ENCODE measurements at places on chromosomes 7 and 10.

- no peak for DNase-seq
Measured at GRCh38 chr10:118628397-118628796, 32.9 kb upstream of the PRLHR start.

- DNase-seq, result no peak
Measured at GRCh38 chr7:36379831-36380504, 9.7 kb upstream of the ANLN start.

GRCh38 chr10:92350411-92350810 lies 59.4 kb downstream of the MARCHF5 start:
- DNase-seq, result no peak

- no peak for DNase-seq
Measured at GRCh38 chr7:135386181-135386580, 123.7 kb downstream of the CNOT4 start.

DNA sequence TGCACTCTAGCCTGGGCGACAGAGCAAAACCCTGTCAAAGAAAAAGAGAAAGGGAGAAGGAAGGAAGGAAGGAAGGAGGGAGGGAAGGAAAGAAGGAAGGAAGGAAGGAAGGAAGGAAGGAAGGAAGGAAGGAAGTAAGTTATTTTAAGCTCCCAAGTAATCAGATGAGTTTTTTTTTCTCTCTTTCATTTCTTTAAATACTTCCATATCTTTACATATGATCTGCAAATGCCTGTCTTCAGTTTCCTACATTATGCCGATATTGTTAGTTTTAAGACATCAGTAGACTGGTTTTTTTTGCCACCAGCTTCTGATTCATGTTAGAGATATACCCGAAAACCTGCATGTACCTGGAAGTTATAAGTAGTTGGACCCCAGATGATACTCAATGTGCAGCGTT lies 172.6 kb upstream of the FZD1 start:
- no peak for DNase-seq

GRCh38 chr10:58268454-58268945 lies 462 bp upstream of the CISD1 start:
- no peak for DNase-seq

DNA sequence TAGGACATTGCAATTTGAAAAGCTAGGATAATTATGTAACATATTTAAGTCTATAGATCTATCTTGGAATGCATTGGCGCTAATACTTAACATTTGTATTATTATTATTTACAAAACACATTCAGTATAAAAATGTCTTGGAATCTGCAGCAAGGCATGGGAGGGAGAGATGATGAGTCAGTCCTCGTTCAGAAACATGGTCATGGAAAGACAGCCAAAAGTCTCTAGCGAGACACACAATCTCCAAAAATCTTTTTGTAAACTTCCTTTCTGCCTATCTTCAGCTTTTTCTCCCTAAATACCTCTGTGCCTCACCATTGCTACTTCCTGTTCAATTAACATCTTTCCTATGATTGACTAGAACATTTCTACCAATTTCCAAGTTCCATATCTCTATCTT lies 188.4 kb upstream of the CACNA2D1 start:
- no peak for DNase-seq

- no peak for DNase-seq
Measured at GRCh38 chr7:120864141-120864900, 6.4 kb upstream of the TSPAN12 start.

DNA sequence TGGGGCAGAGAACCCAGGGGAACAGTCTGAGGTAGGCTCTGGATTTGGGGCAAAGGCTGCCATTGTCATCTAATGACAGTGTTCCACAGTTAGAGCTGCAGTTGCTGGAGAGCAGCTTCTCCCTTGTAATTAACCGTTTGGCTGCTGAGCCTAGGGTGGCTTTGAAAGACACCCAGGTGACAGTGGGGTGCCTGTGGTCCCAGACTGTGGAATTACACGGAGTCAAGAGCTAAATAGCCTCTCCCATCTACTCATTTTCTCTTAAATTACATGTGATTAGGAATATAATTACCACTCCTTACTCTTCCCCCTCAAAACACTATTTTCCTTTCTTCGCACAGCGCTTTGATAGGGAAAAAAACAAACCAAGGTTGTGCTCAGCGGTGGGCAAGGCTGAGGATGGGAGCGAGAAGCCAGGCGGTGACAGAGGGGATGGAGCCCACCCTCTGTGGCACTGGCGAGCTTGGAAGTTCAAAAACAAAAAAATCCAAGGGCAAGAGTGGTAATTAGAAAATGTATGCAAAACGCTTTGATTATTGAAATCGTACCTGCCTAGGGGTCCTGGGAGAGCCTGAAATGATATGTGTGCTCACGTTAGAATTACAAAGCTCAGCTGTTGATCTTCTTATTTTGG lies 44.1 kb downstream of the BAMBI start:
- no peak for DNase-seq

GRCh38 chr10:3865565-3865964 lies 80.6 kb upstream of the KLF6 start:
- no peak for DNase-seq

GRCh38 chr7:79386688-79387422 lies 66.6 kb downstream of the MAGI2 start:
- DNase-seq, result no peak

GRCh38 chr7:27031289-27032172 lies 64.3 kb downstream of the HOXA1 start:
- no peak for DNase-seq

- no peak for DNase-seq
Measured at GRCh38 chr7:24936121-24936824, 43.7 kb downstream of the OSBPL3 start.

- no peak for DNase-seq
Measured at GRCh38 chr10:73366381-73367298, 8.0 kb upstream of the CFAP70 start.

- DNase-seq, result no peak
Measured at GRCh38 chr10:88187472-88187871, 324.0 kb downstream of the PTEN start.

DNA sequence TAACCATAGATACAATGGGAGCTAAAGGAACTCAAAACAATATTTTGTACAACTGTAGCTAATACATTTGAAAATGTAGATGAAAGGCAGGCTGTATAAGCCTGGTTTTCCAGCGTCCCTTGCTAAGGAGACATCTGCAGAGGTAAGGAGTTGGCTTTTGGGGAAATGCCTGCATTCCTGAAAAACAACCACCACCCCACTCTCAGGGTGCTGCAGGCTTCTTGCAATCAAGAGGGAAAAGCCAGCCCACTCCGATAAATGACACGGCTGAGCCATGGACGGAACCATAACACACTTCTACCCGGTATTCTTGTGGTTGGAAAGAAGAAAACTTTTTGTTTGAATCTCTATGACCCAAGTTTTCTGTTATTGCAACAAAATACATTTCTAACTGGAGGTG lies 200.3 kb downstream of the TEX36 start:
- DNase-seq, result no peak

GRCh38 chr7:32670110-32671025 lies 175.1 kb downstream of the AVL9 start:
- DNase-seq, result no peak

DNA sequence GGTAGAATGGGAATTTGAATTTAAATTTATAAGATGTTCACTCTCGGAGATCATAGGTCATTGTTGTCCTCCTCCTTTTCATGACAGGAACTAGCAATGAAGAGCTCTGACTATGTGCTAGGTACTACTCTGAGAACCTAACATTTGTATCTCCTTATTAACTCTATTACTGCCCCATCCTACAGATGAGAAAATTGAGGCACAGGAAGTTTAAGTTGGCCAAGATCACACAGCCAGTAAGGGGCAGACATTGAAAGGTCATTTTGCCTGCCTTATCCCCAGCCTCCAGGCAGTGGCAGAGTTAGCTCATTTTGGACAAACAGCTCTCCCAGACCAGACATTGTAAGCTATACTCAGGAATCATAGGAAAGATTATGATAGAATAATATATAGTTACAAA lies 6.0 kb downstream of the SRGN start:
- no peak for DNase-seq

- DNase-seq, result no peak
Measured at GRCh38 chr10:49131507-49132361, 2.1 kb downstream of the FAM170B start.

- DNase-seq, result no peak
Measured at GRCh38 chr10:93383562-93383981, 98.6 kb downstream of the MYOF start.

- no peak for DNase-seq
Measured at GRCh38 chr10:2589196-2589595, 478.2 kb upstream of the PFKP start.

- DNase-seq, result no peak
Measured at GRCh38 chr7:139035586-139036353, at the start of gene ZC3HAV1L. Gene ZC3HAV1L (minus strand): TSS chr7:139036042. CDS start chr7:139036017, 25 bp downstream.

DNA sequence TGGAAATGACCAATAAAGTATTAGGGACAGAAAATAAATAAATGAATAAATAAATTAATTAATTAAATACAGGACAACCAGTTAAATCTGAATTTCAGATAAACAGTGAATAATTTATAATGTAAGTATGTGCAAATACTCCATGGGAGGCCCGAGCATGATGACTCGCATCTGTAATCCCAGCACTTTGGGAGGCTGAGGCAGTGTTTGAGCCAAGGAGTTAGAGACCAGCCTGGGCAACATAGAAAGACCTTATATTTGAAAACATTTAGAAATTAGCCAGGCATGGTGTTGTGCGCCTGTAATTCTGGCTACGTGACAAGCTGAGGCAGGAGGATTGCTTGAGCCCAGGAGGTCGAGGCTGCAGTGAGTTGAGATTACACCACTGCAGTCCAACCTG lies 123.7 kb downstream of the CUL2 start:
- DNase-seq, result no peak

GRCh38 chr7:26470691-26471090 lies 179.0 kb downstream of the SNX10 start:
- DNase-seq, result no peak

DNA sequence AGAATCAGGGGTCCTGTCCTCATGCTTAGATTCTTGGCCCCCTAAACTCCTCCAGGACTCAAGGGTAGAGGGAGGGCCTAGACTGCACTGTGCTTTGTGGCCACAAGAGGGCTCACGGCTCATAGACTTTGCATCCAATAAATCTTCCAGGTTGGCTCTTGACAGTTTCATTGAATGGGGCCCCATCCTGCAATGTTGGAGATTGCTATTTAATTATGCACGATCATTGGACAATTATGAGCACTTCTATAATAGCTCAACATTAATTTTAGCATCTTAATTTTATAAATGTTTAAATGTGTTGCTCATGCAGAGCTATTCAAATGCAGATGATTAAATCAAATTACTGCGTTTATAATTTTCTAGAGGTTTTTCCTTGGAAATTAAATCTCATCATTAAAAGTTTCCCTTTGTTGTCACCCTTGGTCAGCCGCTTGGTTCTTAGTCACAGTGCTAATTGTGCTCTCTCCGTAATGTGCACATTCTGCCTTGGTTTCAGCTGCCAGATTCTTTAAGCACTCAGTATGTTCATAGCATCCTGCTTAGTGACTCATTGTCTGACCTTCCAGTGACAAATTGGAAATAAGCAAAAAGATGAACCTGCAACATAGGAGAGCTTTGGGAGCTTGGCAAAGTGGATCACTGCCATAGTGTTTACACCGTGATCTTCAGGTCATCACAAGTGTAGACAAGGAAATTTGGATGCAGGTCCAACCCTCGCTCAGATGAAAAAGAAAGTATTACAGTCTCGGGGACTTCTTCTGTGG lies 33.4 kb upstream of the PLPP4 start:
- no peak for DNase-seq

- no peak for DNase-seq
Measured at GRCh38 chr7:144473908-144474307, 70.4 kb upstream of the NOBOX start.

DNA sequence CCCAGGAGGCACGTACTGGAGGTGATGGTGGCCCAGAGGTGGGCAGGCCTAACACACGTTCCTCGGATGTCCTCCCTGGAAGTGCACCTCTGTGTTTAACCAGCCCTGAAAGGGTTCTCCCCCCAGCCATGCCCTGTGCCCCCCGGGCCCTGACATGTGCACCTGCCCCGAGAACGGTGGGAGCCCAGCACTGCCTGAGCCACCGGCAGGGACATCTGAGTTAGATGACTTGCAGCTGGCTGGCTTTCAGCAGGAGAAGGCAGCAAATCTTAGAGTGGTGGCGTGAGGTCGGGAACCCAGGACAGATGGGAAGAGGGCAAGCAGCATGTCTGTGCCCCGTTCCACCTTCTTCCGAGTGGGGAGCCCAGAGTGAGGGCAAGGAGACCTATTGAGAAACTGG lies 291.8 kb downstream of the TCERG1L start:
- DNase-seq, result no peak

Data from stimulated activated CD4-positive, alpha-beta T cell treated with anti-CD3 and anti-CD28 coated beads, Interleukin-1b, Interleukin-23, amount 100 ng/mL, for 1 hour (primary cell).